Activated CD4-positive, alpha-beta T cell treated with anti-CD3 and anti-CD28 coated beads, Interleukin-2, Interleukin-4, amounts not matched to agents 100 ng/mL and 50 ng/mL, durations not matched to agents 16 hours and 8 hours (primary cell): ENCODE measurements at places on chromosomes 1 and 21.

DNA sequence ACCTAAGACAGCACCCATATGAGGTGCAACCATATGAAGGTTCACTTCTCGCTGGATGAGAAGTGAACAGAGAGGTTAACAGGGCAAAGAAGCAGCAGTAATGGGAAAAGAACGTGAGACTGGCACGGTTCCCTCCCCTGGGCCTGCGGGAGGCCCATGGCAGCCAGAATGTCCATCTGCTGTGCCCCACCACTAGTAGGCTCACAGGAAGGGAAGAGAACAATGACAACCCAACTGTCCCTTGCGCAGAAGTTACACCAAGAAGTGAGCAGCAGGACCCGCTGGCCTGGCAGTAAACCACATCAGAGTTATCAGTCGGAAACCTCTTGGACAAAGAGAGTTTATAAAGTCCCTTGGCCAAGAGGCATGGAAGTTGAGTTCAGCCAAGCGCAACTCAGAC lies 11.3 kb downstream of the HIVEP3 start:
- no peak for DNase-seq

DNA sequence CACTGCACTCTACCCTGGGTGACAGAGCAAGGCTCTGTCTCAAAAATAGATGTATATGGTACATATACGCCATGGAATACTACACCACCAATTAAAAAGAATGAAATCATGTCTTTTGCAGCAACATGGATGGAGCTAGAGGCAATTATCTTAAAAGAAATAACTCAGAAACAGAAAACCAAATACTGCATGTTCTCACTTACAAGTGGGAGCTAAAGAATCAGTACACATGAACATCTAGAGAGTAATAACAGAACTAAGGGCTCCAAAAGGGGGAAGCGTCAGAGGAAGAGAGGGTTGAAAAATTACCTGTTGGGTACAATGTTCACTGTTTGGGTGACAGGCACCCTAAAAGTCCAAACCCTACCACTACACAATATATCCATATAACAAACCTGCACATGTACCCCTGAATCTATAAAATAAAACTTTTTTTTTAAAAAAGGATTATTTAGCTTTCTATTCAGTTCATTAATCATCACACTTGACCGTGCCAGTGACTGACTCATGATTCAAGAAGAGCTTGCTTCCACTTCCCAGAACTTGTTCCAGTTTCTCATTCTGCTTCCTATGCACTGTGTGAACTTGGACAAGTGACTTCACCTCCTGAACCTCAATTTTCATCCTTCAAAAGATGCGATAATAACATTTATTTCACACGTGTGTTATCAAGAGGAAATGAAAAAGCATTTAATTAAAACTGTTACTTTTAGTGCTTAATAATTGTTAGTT lies 109.6 kb downstream of the PLPP3 start:
- DNase-seq = no peak

GRCh38 chr1:222912730-222913129 lies 97.9 kb downstream of the DISP1 start:
- no peak for DNase-seq

DNA sequence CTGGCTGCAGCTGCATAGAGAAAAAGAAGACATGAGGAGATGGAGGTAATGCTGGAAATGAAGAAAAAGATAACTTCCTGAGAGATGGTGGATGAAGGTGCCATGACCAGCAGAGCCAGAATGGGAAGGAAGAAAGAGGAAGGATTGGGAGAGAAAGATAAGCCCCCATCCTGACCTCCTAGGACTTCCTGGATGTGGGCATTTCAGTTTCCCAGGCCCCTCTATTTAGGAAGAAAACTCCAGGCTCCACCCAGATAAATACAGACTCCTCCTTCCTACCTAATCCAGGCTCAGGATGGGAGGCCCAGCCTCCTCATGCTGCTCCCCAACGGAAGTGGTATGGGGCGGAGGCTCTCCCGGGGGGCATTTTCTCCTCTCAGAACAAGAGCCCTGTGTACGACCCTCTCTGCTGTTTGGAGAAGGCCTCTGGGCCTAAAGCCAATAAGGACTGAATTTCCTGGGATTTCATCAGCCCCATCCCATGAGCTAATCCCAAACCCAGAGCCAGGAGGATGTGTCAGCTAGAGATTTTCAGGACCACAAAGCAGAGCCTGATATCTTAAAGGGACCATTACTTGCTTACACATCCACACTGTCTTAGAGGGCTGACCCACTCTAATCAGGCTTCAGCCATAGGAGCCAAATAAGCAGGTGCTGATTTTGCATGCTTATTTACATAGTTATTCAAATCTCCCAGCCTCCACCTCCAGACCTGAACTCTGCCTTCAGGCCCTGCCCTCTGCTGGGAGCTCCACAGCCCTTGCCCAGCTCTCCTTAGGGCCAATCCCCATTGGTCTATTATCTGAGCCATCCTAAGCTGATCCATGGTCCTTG lies 5.1 kb upstream of the ARHGEF2 start:
- no peak for DNase-seq
